ENCODE measurements at places on chromosomes 6 and 20.

DNA sequence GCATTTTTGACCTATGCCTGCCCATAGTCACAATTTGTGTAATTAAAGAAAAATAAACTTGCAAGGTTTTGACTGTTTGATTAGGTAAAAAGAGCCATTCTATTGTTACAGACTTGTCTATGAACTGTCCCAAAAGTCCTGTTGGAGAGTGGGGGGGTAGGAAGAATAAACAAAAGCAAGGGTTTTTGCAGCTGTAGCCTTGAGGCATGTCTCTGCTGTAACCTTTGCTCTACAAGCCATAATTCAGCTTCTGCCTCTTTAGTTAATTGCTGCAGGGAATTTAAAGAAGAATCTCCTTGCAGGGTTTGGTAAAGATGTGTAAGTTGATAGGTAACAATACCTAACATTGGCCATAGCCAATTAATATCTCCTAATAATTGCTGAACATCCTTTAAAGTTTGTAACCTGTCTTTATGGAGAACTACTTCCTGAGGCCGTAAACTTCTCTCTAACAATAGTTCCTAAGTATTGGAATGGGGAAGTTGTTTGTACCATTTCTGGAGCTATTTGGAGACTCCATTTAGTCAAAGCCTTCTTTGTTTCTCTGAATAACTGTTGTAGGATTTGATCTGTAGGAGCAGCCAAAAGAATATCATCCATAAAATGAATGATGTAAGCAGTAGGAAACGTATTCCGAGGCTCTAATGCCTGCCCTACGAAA, 7.9 kb upstream of the ABHD12 start:
- DNase-seq, result no peak

DNA sequence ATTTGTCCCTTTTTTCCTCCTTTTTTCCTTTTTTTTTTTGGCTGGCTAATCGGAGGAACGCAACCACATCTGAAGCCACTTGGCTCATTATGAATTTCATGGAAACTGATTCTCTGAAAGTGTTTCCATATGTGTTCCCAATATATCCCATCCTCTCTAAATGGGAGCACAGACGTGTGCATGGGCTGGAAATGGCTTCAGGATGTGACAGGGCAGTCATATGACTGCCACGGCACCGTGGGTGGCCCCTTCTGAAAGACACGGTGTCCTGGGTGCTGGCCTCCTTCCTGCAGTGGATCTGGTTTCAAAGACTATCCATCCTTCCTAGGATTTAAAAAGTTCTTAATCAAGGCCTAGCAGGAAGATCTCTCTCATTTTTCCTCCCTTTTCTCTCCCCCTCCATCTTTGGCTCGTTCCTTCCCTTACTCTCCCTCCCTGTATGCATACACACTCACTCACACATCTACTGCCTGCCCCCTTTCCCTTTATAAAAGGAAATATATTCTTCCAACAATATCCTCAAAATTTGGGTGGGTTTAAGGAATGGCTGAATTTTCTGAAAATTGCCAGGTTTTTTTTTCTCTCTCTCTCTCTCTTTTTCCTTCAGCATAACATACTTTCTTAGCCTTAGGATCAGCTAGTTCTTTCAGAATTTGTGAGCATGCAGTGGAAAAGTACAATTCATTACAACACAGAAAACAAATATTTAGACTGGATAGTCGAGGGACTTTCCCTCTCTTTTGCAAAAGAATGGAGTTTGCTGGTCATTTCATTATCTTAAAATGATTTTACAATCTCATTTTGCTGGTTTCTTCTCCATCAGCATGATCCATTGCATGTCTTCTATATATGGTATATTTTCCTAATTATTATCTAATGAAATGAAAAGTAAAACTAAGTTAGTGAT, 161.2 kb upstream of the SUPT3H start:
- peak; percentile 86 for DNase-seq

- DNase-seq, result peak; percentile 62
Observed at GRCh38 chr20:4227085-4227821, 211.9 kb upstream of the RNF24 start.

DNA sequence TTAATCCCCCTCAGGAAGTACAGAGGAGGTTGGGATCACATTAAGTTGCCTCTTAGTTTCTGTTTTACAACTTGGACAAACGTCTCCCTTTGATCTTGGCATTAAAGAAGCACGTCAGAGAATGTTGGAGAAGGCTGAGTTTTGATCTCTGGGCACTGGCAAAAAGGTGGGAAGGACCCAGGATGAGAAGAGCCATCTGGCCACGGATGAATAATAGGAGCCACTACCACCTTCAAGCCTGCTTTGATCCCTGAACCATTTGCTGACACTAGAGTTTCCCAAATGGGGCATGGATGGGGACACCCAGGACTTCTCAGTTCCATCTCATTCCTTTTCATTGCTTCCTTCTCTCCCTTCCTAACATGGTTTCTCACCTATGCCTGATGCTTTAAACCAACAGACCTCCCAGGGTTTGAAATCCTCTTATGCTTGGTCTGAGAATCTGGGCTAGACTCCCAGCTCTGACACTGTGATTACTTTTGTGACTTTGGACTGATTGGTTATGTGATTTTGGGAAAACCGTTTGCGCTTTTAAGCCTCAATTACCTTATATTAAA, 5.8 kb downstream of the TM9SF4 start:
- DNase-seq, result no peak

GRCh38 chr6:89564752-89565427, 73.7 kb downstream of the LYRM2 start:
- peak; percentile 10 for DNase-seq

DNA sequence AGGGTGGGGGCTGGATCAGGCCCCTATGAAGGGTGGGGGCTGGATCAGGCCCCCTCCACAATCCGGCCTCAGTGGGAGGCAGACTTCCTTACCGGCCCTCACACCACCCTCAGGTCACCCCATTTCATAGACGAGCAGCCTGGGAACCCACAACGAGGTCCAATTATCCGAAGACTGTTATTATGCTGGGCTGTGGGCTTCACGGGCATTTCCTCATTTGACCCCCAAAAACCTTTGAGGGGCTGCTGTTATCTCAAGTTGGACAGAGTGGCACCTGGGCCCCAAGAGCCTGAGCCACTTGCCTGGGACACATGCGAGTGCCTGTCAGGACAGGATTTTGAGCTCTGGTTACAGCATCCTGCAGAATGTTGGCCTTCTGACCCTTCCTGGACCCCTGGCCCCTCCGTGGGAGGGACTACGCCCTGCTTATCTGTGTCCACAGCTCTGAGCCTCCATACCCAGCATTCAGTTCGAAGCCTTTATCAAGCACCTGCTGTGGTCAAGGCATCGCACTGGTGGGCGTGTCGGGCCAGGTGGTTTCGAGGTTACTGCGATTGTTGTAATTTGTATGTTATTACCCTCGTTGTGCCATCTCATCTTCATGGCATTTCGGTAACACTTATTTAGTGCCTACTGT, 34.5 kb upstream of the PCMTD2 start:
- DNase-seq, result no peak

DNA sequence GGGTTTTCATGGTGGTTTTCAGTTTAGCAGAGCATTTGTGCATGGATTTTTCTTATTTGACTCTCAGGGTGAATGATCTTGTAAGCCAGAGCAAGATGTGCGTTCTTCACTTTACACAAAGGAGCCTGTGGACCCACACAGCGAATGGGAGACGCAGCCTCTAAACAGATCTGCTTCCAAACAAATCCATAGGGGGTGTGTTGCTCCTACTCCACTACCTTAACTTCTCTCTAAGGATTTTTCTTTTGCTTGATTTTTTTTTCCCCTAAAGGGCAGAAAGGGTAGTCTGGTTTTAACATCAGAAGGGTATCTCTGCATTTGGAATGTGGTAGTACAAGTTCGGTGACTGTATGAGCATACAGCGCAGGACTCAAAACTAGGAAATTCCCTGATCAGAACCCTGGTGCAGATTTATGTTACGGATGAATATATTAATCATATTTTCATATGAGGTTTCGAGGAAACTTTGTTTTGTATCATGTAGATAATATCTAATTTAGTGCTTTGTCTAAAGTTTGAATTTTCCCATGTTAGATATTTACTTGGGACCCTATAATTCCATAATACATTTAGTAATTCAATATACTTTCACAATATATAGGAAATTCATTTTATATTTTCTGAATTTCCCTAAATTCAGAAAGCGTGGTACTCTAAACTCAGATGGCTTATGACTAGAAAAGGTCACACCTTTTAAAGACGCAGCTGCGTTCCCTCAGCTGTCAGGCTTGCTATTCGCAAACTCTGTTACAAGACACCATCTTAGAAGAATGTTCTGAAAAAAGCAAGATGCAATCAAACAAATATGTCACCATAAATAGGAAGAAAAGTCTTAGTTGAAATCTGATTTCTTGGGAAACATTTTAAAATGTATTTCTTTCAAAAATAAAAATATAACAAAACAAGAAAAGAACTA, 196.9 kb downstream of the TMEM242 start:
- DNase-seq, result no peak

DNA sequence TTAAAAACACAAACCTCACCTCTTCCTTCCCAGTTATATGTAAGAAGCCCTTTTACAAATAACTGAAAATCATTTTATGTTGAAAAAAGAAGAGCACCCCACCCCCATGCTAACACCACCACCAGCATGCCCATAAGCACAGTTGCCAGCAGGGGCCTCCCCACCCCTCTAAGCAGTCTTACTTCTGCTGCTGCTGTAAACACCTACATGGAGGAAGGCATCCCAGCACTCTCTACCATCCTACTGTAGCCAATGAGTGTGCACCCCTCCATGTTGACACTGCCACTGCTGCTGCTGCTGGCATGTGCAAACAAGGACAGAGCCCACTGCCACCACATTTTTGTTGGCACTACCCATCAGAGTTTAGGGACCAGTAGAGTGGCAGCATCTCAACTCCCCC, 49.6 kb upstream of the PHIP start:
- DNase-seq, result no peak

GRCh38 chr6:7136859-7137334, 29.1 kb downstream of the RREB1 start:
- DNase-seq, result no peak

- DNase-seq, result no peak
Observed at GRCh38 chr6:6906570-6907213, 201.1 kb upstream of the RREB1 start.

- no peak for DNase-seq
Observed at GRCh38 chr20:49672096-49672664, 41.5 kb downstream of the B4GALT5 start.

- DNase-seq, result peak; percentile 4
Observed at GRCh38 chr6:99530627-99531026, 15.4 kb upstream of the USP45 start.

DNA sequence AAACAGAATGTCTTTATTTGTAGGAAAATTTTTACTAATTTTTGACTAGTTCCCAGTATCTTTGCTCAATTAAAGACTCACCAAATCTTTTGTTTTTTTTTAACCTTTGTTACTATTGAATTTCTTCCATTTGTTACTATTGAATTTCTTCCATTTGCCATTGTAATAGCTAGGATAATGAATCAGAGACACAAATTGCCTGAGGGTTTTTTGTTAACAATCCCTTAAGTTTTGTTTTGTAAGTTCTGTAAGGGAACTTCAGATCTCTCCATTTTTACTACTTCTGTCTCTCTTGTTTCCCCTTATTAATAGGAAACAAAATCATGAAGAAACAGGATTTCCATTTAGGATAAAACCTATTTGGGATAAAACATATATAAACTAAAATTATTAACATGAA, 104.3 kb downstream of the MAP3K4 start:
- no peak for DNase-seq

- no peak for DNase-seq
Observed at GRCh38 chr20:17519606-17520285, 11.4 kb downstream of the BFSP1 start.

GRCh38 chr20:51470499-51470820, 72.1 kb downstream of the NFATC2 start:
- DNase-seq, result no peak

DNA sequence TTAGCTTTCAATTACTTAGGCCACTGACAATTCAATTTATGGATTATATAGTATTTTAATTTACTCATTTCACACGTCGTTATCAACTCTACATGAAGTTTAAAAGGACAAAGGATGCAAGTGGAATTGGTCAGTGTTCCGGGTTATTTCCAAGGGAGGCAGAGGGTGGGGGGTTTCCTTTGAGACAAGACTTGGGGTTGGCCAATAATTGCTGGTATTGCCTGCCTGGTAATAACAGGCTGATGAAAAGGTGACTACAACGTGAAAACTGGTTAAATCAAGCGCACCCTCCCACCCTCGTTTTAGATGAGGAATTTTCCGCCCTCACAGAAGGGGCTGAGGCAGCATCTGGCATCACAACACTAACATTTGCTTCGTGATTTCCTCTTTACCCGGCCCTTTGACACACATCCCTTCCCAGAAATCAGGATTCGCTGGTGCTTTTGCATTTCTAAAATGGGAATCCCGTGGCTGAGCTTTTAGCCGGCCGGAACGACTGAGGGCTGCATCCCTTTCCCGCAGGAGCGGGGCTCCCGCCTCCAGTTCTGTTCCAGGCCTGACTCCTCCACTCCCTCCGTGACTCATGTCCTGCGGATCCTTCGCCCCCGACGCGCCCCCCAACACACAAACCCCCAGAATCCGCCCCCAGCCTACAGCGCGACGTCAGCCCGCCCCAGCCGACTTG, 999 bp upstream of the PIM1 start:
- DNase-seq, result peak; percentile 98

GRCh38 chr6:155026022-155026705, 31.0 kb downstream of the TIAM2 start:
- DNase-seq, result peak; percentile 96

DNA sequence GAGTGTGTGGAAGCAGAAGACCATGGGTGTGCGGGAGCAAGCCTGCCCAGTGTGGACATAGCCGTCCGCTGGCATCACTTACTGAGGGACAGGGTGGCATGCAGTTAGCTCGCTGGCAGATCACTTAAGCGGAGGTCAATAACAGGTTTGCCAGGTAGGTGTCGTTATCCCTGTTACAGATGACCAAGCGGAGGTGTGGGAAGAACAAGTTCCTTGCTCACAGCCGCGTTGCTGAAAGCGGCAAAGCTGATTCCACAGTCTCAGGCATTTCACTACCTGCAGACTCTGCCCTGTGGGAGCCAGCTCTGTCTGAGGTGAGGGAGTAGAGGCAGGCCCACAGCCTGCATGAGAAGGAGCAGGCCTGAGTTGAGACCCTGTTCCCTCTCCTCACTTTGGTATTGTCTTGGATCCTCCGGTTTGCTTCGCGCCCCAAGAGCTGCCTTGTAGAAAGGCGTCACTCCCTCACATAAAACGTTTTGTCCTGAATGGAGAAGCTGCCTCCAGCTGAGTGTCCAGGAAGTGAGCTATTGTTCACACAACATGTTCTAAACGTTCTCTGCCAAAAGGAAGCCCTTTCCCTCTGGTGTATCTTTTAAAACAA, 96.9 kb downstream of the TCP11 start:
- no peak for DNase-seq

GRCh38 chr6:158016571-158017383, 35.1 kb downstream of the SYNJ2 start:
- DNase-seq, result peak; percentile 43

- no peak for DNase-seq
Observed at GRCh38 chr6:20331625-20332024, 70.1 kb upstream of the E2F3 start.
